ENCODE measurements at places on chromosomes 4 and X. TPM values are rescaled to one million over a fixed set of nuclear protein-coding genes. Genes with fewer than 3 reads are reported as not detected.

DNA sequence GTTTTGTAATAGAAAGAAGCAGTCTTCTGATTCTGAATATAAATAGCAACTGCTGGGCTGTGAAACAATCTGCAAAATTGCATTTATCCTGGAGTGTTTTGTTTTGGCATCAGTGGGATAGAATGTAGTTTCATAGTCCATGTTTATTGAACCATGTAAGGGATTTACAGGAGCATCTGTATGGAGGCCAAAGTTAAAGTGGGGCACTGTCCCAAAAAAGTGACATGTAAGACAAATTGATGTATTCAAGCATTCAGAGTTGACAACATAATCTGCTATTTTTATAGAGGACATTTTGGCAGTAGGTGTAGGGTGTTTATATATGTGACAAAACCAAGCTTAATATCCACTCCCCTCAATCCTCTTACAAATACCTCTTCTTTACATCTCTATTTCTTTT lies 200.5 kb upstream of the ANK2 start:
- DNase-seq = no peak
- peaks cover 2% of the 10 kb centered on the region for H3K36me3 ChIP-seq
- H3K4me1 ChIP-seq = no peaks in the 10 kb centered on the region
- H3K27ac ChIP-seq = no peak overlapping the region

DNA sequence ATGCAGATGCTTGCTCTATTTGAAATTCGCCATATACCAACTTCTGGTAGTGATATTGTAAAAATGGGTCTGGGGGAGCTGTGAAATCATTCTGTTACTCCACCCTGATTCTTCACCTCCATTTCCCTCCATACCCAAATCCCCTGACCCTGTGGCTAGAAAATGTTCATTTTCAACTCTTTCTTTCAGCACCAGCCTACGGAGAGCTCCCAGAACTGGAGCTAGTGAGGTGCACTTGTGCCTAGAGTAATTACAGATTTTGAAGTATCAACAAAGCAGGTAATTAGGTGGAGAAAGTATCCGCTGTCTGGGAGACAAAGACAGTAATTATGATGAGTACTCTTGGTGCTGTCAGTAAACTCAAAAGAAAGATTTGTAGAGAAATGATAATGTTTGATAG lies 8.1 kb downstream of the ARHGAP36 start:
- H3K36me3 ChIP-seq = no peaks in the 10 kb centered on the region
- H3K4me1 ChIP-seq = peaks cover 4% of the 10 kb centered on the region
- no peak overlapping the region for H3K4me3 ChIP-seq

DNA sequence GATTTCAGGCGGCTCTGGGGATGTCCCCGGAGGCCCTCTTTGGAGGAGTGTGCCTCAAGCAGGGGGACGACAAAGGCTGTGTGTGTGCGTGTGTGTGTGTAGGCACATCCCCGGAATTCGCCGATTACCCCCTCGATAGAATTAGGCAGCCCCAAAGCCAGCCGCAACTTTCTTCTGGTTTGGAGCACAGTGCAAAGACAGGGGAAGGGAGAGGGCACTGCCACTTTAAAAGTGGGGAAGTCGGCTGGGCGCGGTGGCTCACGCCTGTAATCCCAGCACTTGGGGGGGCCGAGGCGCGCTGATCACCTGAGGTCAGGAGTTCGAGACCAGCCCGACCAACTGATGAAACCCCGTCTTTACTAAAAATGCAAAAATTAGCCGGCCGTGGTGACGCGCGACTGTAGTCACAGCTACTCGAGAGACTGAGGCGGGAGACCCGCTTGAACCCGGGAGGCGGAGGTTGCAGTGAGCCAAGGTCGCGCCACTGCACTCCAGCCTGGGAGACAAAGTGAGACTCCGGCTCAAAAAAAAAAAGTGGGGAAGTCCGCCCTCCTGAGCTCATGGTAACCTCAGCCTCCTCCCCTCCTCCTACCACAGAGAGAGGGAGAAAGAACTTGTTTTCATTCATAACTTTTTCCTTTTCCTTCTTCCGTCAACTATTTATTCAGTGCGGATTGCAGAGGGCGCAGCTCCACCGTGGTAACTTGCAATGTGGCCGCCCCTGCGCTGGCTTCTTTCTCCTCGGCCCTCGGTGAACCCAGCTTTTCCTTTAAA lies 2.4 kb downstream of the SPRY1 start:
- H3K4me3 ChIP-seq = peak overlapping the region; percentile 96
- peak; percentile 45 for DNase-seq
- no peak overlapping the region for H3K27ac ChIP-seq

DNA sequence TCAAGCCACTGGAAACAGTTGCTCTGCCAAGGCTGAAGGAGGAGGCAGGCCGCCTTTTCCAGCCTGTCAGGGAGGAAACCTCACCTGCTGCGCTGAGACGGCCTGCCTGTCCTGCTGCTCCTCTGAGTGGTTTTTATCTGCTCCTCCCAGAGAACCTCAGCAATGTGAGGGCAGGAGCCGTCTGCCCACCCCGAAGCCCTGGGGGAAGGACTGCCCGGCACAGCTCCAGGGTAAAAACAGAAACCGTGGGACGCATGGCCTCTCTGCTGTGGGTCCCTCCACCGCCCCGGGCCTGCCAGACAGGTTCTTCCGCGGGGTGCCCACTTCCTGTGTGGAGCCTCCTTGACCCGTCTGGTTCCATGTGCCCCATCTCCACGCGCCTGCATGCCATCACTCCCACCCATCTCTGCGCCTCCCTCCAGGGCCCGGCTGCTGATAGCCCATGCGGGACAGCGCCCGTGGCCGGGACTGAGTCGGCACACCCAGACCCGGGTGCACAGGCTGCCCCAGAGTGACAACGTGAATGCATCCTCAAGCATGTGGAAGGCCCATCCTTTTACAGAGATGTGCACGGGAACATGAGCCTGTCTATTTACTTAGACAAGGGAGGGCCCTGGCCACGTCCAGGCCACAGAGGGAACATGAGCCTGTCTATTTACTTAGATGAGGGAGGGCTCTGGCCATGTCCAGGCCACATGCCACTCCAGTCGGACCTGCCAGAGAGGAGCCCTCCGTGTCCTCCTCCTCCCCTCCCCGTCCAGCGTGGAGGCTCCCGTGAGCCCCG lies 4.0 kb upstream of the SLC49A3 start:
- peak; percentile 43 for DNase-seq
- H3K4me1 ChIP-seq = peaks cover 7% of the 10 kb centered on the region
- no peak overlapping the region for H3K4me3 ChIP-seq
- no peak overlapping the region for H3K27ac ChIP-seq

The PAGE2B gene
- total RNA-seq = not detected
